Cerebellum (tissue), 4 donors: ENCODE measurements at places on chromosomes 2 and 18. TPM values are rescaled to one million over a fixed set of nuclear protein-coding genes. Genes with fewer than 3 reads are reported as not detected.

Gene GPR45
- total RNA-seq: 1.5 TPM

Gene CHRNG
- total RNA-seq: not detected

Gene NOP58
- 66.8 TPM for total RNA-seq

Gene ALLC
- total RNA-seq: not detected

Gene ACKR3
- 10.3 TPM for total RNA-seq

Gene KLHL41
- total RNA-seq: 2.6 TPM

Gene SERPINB5
- total RNA-seq: not detected

DNA sequence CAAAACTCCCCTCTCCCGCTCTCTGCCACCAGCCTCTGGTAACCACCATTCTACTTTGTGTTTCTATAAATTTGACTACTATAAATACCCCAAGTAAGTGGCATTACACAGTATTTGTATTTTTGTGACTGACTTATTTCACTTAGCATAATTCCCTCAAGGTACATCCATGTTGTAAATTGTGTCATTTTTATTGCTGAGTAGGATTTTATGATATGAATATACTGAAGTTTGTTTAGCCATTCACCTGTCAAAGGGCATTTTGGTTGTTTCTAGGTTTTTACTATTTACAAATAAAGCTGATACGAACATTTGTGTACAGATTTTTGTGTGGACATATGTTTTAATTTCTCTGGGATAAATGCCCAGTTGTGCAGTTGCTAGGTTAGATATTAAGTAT, 174.0 kb upstream of the MMADHC start:
- DNase-seq: no peak

GRCh38 chr18:68703326-68703725, 11.6 kb downstream of the TMX3 start:
- DNase-seq: no peak

- no peak for DNase-seq
These were observed 72.9 kb downstream of the KLF7 start for GRCh38 chr2:207092818-207093217.

DNA sequence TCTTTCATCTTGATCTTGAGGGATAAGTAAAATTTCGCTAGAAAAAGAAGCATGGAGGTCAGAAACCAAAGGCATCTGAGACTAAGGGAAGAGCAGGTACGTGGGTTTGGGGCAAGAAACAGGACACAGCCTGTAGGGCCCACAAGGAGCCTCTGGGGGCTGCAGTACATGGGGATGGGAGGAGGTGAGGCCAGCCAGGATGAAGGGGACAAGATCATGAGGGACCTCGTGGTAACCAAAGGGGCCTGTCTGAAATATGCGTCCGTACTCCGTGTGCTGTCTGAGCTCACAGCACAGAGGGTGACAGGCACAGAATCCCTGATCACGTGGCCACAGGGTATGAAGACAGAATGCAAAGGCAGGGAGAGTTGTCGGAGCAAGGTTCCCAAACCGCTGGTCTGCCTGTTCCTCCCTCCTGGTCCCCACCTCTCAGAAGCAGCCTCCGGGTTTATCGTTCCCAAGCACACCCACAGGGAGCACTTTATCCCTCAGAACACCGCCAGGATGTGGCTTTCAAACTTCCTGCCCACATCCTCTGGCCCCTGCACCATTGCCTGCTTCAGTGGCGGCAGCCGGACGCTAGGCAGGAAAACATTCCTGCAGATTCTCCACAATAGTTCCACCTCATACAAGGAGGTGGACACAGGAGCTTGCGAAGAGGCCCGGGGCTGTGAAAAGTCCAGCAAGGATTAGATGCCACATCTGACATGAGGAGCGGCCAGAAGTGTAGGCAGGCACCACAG, 12.0 kb downstream of the TMEM163 start:
- DNase-seq: peak; percentile 51

GRCh38 chr2:240593703-240594451, 7.3 kb downstream of the CAPN10 start:
- no peak for DNase-seq

- DNase-seq: no peak
These were observed 1563.1 kb downstream of the LRP1B start for GRCh38 chr2:140567734-140568133.

GRCh38 chr2:127014630-127015029, 92.3 kb downstream of the BIN1 start:
- no peak for DNase-seq

DNA sequence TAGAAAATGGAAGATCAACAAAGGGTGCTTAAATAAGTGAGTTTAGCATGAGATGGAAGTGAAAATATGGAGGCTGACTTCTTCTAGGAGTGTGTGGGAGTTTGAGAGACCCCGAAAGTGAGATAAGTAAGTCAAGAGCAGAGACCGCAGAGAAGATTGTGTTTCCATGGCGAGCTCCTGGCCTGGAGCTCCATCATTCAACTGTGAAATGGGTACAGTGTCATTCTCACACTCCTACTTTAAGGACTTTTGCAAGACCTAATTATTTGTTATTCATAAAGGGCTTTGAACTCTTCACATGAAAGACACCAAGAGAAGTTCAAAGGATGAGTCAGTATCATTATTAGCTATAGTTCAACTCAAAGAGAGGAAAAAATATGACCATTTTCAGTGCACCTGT, 134.2 kb upstream of the PIK3C3 start:
- DNase-seq: no peak

DNA sequence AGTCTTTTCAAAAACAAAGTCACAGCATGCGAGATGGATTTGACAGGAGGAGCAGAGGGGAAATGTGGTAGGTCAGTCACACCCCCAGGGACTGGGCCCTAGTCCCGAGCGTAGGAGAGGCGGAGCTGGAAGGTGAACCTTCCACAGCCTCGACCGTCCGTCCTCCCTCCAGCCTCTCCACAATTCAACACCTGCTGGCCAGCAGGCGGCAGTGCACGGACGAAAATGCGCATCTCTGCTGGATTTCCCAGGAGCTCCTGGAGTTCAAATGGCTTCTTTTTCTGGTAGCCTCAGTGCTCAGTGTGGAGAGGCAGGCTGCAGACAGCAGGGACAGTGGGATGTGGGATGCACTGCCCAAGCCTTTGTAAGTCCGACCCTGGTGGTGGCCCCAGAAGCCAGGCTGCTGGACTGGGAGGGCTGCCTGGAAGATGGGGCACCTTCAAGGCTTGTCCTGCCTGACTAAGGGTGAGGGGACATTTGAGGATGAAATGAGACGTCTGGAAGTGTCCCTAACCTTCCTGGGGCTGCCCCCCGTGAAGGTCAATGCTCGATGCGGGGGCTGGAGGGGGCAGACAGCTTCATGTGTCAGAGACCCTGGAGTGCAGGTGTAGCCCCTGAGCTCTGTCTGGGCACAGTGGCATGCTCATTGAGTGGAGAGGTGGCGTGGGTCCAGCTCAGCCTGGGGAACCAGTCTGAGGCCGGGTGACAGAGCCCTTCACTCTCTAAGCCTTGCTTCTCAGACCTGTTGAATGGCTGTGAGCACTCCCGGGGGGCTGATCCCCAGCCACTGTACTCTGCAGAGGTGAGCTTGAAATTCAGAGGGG, 189.5 kb downstream of the TFCP2L1 start:
- peak; percentile 58 for DNase-seq

DNA sequence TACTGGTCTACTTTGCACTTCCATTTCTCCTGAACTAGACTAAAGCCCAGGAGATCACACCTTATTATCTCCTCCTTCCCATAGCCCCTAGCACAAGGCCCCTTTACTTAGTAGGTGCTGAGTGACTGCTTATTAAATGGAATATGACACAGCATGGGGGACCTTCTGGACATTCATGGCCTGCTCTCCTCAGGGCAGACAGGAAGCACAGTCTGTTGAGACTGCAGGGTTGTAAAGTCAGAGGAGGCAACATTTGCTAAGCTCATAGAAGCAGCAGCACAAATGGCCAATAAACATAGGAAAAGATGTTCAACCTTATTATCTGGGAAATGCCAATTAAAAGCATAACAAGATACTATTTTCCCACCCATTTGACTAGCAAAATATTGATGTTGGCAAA, 75.3 kb downstream of the DNMT3A start:
- DNase-seq: peak; percentile 64

DNA sequence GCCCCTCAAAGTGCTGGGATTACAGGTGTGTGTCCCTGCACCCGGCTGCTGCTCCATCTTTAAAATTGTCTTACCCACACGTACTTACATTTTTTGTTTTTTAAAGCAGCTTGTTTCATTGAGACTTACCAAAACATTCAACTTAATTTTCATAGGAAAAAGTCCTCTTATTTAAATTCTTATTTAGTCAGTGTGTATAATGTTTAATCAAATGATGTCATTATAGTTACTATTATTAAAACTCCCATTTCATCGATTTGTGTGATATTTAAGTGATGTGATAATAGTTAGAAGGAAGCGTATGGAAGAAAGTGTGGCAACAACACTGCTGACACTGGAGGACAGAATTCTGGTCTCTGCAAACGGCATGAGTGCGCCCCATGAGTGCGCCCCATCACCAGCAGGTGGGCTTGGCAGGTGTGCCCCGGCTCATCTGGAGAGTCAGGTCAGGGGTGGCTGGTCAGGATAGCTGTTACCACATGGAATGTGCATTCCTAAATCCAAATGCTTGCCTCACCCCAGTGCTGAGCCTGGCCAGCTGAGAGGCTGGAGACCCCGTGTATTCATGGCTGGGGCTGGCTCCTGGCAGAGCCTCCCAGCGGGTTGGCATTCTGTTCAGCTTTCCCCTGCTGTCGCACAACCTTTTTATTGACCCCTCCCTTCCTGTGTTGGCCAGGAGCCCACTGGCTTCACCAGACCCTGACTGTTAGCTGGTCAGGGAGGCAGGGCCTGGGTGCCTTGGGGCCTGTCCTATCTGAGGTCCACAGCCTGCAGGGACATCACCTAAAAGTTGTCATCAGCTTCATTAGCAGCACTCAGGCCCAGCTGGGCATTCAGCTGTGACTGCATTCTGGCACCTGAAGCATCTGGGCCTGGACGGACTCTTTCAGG, 79.7 kb downstream of the AGAP1 start:
- no peak for DNase-seq

GRCh38 chr2:233352141-233352842, 2.0 kb upstream of the DGKD start:
- no peak for DNase-seq

GRCh38 chr2:111247491-111247890, 126.8 kb downstream of the BCL2L11 start:
- no peak for DNase-seq

DNA sequence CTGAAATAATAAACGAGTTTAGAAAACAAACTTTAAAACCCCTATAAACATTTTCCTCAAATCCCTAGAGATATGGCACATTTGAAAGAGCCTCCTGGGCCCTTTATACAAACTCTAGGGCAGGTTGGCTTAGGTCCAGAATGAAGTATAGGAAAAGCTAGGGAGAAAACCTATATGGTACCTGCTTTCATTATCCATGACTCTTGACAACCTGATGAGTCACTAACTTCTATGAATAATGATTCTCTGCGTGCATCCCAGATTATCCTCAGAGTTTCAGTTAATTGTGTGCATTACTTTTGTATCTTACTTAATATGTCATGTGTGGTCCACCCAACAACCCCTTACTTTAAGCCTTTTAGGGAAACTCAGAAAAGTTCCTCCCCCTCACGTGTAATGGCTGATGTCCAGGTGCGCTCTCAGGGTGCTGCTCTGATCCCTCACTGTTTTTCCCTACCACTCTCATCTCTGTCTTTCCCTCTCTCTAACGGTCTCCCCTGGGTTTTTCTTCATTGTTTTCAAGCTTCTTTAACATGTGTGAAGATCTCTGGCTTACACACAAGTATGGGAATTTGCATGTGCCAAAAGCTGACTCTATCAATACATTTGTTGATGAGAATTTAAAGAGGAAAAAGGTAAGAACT, 78.5 kb downstream of the LRP1B start:
- DNase-seq: no peak

DNA sequence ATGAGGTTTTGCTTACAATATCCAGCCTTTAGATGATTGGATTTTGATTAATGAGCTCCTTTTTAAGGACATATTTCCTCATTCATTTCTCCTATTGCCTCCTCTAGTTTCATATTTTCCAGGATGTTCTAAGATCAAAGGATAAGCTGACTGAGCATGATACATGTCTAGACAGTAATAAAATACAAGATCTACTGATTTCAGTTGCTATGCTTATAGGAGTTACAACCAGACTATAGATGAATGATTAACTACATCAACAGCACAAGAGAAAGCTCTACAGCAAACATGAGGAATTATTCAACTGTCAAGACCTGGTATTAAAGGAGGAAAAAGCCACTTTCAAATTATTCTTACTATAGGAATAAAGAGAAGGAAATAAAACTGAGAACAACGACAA, 85.0 kb upstream of the LINC00305 start:
- no peak for DNase-seq
